ENCODE measurements at places on chromosomes 7 and 10. TPM values are rescaled to one million over a fixed set of nuclear protein-coding genes. Genes with fewer than 3 reads are reported as not detected.

The PLCE1 gene
- 25.6 TPM for total RNA-seq

The ANKRD22 gene
- not detected for total RNA-seq

The SCIN gene
- 3.6 TPM for total RNA-seq

The SPDYE2 gene
- not detected for total RNA-seq

The TCF7L2 gene
- total RNA-seq = 14.4 TPM

The SPDYE1 gene
- total RNA-seq = not detected

The NUP42 gene
- total RNA-seq = 37.2 TPM

The MARVELD1 gene
- 68.2 TPM for total RNA-seq

The NOLC1 gene
- total RNA-seq = 23.9 TPM

Measured in articular chondrocyte of knee joint (primary cell).